Activated gamma-delta T cell treated with Interleukin-2 at 50 U/mL for 16 hours (primary cell): ENCODE measurements at places on chromosomes 3 and 15.

DNA sequence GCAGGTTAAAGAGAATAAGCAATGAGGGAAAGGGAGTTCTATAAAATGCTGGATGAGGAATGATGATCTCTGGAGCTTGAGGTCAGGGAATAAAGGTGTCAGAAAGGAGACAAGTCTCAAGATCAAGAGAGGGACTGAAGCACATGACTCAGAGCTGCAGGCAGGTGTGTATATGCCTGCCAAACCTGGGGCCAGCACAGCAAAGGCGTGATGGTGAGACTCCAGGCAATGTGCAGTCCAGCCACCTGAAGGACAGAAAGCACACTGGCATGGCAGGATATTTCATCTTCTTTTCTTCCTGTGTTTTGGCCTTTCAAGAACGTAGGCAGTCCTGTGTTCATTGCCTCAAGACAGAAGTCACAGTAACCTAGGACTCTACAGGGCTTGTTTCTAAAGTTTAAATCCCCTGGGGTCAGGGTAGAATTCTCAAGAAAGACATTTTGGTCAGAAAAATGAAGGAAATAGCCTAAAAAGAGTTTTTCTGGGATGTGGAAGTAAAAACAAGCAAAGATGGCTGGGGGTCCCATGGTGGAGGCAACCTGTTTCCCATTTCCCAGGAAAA is 55.5 kb upstream of the TOPAZ1 start:
- no peak for DNase-seq

- no peak for DNase-seq
These were observed 11.5 kb downstream of the HGD start for GRCh38 chr3:120670576-120670975.

DNA sequence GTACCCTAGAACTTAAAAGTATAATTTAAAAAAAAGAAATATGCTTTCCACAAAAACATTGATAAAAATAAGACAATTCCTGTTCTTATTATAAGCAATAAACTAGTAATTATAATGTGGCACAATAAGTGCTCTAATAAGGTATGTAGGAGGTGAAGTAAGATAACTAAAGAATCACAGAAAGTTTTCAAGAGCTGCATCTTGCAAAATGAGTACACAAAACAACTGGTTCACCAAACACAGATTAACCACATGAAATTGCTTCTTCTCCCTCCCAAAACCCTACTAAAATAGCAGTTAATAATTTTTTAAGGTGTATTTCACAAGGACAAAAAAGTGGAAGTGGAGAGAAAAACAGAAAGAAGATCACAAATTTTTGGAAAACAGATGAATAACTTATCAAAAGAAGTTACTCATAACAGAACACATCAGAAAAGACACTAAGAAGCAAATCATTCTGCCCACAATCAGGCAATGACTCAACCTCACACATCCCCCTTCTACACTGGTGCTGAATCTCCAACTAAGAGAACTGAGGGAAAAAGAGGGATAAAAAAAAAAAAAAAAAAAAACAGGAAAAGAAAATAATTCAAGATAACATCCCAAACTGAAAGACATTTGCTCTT is 64.2 kb downstream of the TBC1D5 start:
- DNase-seq, result no peak

DNA sequence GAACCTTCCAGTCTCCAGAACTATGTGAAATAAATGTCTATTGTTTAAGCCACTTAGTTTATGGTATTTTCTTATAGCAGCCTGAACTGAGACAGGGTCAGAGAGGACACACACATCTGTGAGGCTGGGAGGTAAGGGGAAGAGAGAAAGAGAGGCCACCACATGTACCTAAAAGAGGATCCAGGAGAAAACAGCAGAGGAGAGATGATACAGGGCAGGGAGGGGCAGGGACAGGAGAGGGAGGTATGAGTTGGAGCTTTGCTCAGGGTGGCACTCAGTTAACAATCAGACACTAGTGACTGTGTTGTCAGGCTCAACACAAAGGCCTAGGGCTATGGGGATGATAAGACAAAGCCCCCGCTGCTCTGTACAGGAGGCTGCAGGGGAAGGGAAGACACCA is 17.6 kb downstream of the KIF9 start:
- DNase-seq, result no peak

DNA sequence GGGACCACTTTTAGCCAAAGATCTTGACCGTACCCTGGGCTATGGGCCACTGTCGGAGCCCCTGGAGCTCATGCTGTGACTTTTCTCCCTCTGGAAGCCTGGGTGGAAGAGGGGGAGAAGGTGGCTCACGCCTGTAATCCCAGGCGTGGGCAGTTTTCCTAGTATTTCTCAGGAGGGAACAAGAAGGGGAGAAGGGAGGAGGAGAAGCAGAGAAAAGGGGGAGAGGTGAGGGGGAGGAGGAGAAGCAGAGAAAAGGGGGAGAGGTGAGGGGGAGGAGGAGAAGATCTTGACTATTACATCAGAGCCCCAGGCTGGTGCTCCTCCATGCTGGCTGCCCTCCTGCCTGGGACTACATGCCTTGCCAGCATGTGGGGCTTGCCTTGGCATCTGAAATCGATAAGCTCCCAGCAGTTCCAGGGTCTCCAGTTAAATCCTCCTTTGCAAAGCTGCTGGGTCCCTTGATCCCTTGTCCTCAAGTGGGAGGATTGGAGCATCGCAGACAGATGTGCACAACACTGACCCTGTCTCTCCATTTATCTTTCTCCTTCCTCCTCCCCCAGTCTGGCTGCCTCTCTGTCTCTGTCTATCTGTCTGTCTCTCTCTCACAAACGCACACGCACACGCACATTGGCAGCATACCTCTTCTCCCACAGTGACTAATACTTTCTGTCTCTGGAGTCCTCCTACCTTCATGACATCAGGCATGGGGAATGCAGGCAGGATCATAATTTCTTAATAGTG is 41.6 kb downstream of the MRAS start:
- DNase-seq, result no peak

- no peak for DNase-seq
These were observed 108.9 kb upstream of the KLF13 start for GRCh38 chr15:31217566-31218270.

- no peak for DNase-seq
These were observed 45.2 kb downstream of the RPN1 start for GRCh38 chr3:128605091-128606046.

GRCh38 chr3:179710079-179710478 is 57.2 kb downstream of the USP13 start:
- DNase-seq, result no peak

DNA sequence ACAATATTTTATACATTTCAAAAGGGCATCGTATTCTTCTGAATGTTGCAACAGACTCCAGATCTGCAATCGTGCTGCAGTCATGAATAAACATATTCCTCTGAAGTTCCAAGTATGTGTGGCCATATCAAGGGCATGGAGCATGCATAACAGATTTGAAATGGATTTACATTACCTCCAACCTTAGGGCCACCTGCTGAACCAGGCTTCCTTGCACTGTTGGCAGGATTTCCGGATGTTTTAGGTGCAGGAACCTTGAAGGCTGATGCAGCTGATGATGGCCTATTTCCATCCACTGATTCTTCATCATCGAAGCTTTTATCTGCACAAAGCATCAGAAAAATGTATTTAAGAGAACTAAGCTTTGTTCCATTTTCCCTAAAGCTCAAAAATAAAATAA is 73.5 kb downstream of the CLASP2 start:
- no peak for DNase-seq

- peak; percentile 58 for DNase-seq
These were observed 10.4 kb downstream of the TEX264 start for GRCh38 chr3:51681453-51681852.

GRCh38 chr15:65930134-65930533 is 60.8 kb downstream of the RAB11A start:
- no peak for DNase-seq

DNA sequence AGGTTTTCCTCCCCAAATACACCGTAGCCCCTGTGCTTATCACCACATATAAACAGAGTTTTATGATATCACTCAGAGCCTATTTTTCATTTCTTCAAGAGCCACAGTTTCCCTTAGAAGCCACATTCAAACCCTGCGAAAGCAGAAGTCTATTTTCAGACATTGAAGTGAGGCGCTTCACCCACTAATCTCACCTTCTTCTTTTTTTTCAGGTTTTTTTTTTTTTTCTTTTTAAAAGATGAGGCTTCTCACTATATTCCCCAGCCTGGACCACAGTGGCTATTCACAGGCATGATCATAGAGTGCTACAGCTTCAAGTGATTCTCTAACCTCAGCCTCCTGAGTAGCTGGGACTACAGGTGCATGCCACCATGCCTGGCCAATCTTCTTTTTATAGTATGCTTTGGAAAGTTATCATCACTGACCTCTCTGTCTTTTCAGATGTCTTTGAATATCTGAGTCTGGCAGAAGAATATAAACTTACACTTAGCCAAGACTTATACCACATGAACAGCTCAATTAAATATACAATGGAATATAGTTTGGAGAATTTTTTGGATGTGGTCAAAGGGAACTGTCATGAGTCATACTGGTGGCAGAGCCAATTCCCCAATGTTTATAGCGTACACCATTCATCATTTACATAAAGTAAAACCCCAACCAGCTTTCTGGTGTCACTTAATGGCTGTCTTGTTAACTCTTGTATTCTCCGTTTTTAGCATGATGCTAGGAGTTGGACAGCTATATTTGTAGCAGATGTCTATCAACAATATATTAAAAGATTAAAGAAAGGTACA is 59.7 kb upstream of the CCDC50 start:
- DNase-seq, result no peak

DNA sequence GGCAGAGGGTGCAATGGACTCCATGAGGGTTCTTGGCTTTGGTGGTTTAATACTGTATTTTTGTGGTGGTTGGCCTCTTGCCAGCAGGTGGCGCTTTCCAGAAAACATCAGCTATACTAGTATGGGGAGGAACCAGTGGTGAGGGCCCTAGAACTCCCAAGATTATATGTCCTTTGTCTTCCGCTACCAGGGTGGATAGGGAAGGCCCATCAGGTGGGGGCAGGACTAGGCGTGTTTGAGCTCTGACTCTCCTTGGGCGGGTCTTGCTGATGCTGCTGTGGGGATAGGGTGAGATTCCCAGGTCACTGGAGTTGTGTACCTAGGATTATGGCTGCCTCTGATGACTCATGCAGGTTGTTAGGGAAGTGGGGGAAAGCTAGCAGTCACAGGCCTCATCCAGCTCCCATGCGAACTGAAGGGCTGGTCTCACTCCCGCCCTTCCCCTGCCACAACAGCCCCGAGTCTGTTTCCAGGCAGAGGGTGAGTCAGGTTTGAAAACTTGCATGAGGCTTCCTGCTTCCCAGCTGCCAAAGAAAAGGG is 357.7 kb downstream of the OTOL1 start:
- no peak for DNase-seq

- no peak for DNase-seq
These were observed 21.8 kb upstream of the XCR1 start for GRCh38 chr3:46049093-46049492.

GRCh38 chr15:94125156-94125555 is 106.2 kb upstream of the MCTP2 start:
- DNase-seq, result no peak

DNA sequence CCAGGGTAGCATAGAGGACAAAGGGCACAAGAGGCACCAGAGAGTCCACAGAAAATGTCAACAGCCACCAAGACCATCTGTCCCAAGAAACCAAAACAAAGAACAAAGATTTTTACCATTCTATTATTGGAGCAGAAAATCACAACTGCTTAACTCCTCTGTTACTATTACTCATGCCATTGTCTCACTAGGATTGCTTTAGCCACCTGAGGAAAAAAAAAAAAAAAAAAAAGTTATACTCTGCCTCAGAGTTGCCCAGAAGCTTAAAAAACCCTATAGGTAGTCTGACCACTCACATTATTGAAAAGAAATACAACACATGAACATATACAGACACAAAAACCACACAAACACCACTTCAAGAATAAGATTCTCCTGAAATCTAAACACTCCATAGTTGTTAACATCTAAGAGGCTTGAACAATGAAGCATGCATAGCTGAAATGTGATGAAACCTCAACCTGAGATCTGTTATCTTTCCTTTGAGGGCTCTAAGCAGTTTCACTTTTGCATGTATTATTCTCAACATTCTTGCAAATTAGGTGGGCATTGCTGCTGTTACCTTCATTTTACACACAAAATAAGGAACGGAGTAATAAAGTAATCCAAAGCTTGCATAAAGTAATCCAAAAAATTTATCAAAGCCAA is 85.4 kb downstream of the IGSF11 start:
- no peak for DNase-seq

- DNase-seq, result no peak
These were observed 7.9 kb downstream of the FAH start for GRCh38 chr15:80160570-80161156.

- no peak for DNase-seq
These were observed 844.5 kb downstream of the TBL1XR1 start for GRCh38 chr3:176352716-176353334.

DNA sequence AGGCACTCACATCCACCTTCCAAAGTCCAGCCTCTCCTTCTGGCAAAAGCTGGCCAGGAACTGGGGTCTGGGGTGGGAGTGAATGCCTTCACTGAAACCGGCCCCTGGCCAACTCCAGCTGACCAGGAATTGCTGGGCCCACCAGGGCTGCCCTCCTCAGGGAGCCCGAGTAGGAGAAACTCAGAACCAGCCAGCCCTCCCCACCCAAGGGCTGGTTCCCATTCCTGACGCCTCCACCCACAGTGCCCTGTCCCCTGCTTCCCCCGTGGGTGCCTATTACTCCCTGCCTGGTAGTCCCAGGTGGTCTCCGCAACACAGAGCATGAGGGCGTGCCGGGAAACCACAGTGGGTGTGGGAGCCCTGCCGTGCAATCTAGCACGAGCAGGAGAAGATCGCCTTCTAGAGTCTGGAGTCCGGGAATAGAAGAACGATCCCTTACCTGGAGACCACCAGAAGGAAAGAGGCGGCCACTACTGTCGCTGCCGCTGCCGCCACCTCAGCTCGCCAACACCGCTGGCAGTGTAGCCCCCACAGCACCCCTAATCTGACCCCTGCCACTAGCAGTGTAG is 178.8 kb downstream of the POTEB3 start:
- no peak for DNase-seq

DNA sequence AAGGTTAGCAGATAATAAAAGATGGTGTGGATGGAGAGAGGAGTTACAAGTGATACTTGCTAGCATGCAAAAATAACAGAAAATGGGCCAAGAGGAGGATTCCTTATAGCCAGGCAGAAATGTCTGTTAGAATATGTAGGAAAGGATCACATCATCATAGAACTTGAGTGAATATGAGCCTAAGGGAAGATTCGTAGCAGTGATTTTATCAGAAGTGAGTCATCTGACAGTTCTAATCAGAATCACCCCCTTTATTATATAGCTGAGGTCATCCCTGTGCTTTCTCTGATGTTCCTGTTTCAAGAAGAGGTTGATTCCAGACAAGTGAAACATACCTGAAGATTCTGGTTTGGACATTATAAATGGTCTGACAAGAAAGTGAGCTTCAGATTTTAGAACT is 22.9 kb downstream of the EXOG start:
- no peak for DNase-seq

GRCh38 chr3:155744626-155745324 is at the start of gene PLCH1:
PLCH1 (minus strand) TSS chr3:155745071; CDS start chr3:155704224, 40,847 bp downstream.
- peak; percentile 13 for DNase-seq

GRCh38 chr3:169227911-169228310 is 435.6 kb downstream of the MECOM start:
- DNase-seq, result no peak

GRCh38 chr3:66272016-66272415 is 51.2 kb downstream of the SLC25A26 start:
- no peak for DNase-seq
